Uterus (tissue), 4 donors: ENCODE measurements at places on chromosomes 12 and 14.

DNA sequence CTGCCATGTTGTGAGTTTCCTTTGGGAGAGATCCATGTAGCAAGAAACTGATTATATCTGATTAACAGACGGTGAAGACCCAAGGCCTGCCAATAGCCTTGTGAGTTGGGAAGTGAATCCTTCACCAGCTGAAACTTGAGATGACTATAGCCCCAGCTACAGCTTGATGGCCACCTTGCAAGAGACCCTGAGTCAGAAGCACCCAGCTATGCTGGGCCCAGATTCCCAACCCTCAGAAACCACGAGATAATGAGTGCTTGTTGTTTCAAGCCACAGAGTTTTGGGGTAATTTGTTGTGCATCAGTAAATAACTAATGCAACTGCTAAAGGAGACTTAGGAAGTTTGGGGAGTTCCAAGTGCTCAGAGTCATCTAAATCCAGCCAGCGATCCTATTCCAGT is 80.3 kb downstream of the AVPR1A start:
- no peak for DNase-seq

GRCh38 chr14:101854366-101854765 is 92.9 kb downstream of the PPP2R5C start:
- no peak for DNase-seq

DNA sequence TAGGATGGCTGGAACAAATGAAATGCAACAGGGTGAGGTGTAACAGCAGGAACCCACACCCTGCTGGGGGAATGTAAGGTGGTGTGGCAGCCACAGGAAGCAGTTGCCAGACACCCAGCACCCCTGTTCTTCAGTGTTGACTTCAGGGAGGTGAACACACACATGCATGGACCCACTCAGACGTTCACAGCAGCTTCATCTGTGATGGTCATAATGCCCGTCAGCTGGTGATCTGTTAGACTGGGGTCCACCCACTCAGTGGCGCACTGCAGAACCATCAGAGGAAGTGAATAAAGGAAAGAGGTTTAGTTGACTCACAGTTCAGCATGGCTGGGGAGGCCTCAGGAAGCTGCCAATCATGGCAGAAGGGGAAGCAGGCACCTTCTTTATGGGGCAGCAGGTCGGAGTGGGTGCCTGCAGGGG is 22.7 kb upstream of the TEX22 start:
- DNase-seq, result no peak

GRCh38 chr14:80215756-80216581 is 4.7 kb upstream of the DIO2 start:
- no peak for DNase-seq

DNA sequence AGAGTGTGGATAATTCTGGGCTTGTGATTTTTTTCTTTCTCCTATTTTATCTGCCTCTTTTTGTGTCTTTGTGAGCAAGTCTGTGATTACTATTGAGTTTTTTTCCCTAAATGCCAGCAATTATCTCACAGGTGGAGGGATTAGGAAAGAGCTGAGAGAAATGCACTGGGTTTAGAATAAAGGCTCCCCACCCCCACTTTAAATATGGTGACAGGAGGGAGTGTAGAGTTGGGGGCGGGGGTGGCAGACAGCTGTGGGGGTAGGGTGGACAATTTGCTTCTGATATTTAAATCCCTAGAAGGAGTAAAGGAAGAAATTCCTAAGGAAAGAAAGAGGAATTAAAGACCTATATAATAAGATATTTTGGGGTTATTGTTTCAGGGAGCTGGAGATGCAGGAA is 145.9 kb downstream of the NRXN3 start:
- DNase-seq, result no peak

DNA sequence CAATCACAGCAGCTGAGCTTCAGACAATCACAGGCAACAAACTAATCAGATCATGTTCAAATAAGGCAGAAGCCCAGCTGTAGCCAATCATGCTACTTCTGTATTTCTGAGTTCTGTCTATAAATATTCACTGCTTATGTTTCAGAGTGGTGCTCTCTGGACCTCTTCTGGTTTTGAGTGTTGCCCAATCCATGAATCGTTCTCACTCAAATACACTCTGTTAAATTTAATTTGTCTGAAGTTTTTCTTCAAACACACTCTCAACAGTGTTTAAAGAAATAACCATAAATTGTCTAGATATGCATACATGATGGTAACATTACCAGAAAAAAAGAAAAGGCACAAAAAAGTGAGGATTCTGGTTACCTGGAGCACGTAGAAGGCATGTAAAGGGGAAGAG is 77.9 kb upstream of the BBS10 start:
- no peak for DNase-seq

GRCh38 chr14:41280745-41281144 is 325.9 kb upstream of the LRFN5 start:
- no peak for DNase-seq

GRCh38 chr12:46553266-46553665 is 180.7 kb upstream of the SLC38A2 start:
- no peak for DNase-seq

GRCh38 chr12:38998887-38999482 is 93.6 kb upstream of the CPNE8 start:
- no peak for DNase-seq

DNA sequence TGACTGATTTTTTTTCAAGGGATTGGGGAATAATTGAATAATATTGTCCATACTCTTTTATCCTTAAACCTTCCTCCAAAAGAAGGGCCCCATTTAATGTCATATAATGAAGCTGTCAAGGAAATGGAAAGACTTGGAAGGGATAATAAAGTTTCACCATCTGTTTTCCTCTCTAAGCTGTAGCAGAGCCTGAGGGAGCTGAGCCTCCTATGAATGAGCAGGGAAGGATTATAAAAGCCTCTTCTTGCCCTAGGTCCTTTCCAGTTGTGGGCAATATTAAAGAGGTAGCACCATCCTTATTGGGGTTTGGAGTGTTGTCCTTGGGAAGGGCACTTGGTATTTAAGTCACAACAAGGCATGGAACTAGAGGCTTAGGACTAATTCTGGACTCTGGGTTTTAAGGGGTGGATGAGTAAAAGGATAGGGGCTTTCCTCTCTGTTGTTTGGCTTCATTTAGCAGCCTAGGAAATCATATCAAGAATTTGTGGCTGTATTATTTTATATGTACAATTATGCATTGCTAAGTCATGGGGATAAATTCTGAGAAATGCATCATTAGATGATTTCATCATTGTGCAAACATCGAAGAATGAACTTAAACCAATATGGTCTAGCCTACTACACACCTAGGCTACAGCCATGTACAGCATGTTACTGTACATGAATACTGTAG is 408.5 kb upstream of the DCN start:
- DNase-seq, result no peak

GRCh38 chr12:7039403-7039802 is 21.1 kb upstream of the C1S start:
- no peak for DNase-seq

DNA sequence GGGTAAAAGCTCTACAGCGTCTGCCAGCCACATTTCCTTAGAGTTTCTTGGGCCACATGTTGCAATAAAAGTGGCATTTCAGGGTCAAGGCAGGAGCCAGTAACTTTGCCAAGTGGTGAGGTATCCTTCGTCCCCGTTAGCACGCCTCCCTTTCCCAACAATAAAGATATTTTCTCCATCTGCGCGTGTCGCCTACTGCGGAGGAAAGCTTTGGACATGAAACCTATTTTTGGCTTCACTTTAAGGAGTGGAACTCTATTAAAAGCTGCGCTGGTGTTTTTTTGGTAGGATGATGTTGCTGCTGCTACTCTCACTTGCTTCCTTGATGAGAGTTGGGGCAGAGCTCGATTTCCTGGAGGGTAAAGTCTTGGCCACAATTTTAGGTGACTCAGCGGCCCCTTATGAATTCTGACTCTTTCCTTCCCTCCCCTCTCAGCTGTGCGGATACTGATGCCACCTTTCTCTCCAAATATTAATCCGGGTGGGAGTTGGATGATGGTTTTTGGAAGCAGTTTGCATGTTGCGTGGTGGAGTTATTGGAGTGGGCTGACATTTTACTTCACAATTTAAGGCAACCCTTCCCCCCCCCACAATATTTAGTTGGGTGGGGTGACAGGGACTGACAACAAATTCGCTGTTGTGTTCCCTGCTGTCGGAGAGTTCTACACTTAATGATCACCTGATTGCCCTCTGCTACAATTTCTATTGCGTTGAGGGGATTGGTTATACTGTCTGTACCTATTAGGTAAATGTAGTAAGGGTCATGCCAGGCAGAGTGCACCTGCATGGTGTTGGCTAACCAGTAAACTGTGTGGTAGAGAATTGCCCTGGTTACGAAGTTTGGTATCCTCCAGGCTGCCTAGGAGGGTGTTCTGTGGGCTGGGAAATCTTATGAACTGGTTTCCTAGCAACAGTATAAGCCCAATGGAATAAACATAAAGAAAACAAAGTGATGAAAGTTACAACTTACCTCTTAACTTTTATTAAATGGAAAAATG is 1.1 kb downstream of the CCDC91 start:
- no peak for DNase-seq

DNA sequence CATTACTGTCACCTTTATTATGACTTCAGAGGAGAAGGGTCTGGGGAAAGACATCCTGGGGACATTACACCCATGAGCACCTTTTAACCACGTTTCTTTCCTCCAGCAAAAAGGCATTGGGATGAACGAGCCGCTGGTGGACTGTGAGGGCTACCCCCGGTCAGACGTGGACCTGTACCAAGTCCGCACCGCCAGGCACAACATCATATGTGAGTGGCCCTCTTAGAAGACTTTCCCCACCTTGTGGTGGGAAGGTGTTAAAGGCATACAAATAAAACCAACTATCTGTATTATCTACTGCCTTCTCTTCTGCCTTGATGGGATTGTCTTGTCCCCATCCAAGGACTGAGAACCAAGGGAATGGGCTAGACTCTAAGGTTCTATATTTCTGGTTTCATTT is 6.0 kb downstream of the PSMD9 start:
- DNase-seq, result peak; percentile 29

DNA sequence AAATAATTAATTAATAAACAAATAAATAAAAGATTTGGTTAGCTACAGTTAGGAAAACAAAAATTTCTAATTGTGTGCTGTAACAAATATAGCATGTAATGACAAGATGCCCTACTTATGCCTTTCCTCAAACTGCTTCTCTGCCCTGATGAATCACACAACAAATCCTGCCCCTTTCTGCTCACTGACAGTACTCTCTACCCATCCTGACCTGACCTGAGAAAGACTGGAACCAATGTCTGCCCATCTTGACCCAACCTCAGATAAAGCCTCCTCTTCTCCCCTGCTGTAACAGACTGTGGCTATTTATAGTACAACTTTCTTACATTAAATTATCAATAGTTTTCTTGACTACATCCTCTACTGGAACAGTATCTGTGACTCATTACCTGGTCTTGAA is 43.7 kb downstream of the PPP1R13B start:
- no peak for DNase-seq

DNA sequence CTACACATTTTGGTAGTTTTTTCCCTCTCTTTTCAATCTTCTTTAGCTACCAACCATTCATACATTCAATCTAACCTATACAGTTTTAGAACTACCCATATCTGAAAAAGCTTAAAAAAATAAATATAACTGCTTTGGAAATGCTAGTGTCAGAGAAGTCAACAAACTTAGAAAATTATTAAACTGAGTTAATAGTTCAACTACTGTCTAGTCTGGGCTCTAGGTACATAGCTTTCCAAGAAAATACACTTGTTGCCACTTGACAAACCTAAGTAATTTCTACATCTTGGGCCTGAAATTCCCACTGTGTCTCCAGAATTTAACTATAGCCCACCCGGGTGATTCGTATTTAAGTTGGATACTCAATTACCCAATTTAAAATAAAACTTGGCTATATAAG is 22.1 kb downstream of the GTF2A1 start:
- no peak for DNase-seq

- DNase-seq, result no peak
These were observed 6.3 kb upstream of the KCNJ8 start for GRCh38 chr12:21780786-21781185.

- DNase-seq, result no peak
These were observed 37.1 kb downstream of the SOCS2 start for GRCh38 chr12:93609281-93610192.

DNA sequence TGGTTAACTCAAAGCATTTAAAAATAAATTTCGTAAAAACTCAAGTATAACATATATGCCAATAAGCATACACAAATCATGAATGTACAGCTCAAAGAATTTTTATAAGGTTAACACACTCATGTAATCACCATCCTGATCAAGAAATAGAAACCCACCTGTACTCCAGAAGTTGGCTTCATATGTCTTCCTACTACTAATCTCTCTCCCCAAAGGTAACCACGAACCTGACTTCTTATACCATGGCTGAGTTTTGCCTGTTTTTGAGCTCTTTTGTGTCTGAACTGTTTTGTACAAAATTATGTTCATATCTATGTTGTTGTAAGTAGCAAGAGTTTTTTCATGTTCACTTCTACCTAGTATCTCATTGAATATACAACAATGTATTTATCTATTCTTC is 18.7 kb downstream of the DUSP16 start:
- no peak for DNase-seq

GRCh38 chr12:41636653-41637052 is 448.5 kb downstream of the PDZRN4 start:
- DNase-seq, result no peak

- peak; percentile 91 for DNase-seq
These were observed 141.9 kb downstream of the CRADD start for GRCh38 chr12:93819050-93819491.

- no peak for DNase-seq
These were observed 17.5 kb downstream of the PNMA1 start for GRCh38 chr14:73696466-73697400.

DNA sequence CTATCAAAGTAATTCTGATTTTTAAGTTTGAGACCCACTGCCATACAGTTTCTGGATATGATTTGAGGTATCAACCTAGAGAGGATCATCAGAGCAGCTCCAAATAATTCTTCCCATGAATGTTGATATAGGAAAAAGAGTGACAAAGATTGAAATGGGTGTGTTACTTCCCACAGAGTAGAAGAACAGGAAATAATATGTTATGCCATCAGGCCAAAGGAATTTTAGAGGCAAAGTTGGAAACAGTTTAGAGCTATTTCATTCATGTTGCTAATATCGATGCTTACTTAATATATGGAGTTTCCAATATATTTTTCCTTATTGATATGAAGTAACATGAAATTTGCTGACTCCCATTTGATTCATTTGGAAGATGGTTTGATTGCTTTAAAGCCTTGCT is 8.9 kb upstream of the MSRB3 start:
- no peak for DNase-seq

DNA sequence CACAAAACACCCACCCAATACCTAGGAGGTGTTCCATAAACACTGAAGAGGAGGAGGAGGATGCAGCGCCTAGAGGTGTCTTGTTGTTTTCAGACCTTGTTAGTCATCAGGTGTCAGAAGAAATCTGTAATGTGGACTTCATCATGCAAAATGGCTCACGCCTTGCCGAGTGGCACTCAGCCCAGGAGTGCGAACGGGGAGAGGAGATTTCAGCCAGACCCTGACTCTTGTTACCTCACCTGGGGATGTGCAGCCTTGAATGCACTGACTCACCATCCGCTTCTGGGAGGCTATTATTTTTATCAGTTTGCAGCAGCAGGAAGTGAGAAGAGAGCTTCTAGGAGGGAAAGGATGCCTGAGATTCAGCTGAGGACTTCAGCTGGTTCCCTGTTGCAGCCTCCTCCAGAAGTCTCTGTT is 48.2 kb upstream of the PLXNC1 start:
- peak; percentile 70 for DNase-seq

- DNase-seq, result no peak
These were observed 204.7 kb downstream of the EPS8 start for GRCh38 chr12:15584366-15585041.

GRCh38 chr14:104268295-104268694 is 129.9 kb downstream of the KIF26A start:
- no peak for DNase-seq
